Bladder microvascular endothelial cell (primary cell): ENCODE measurements at places on chromosomes 1 and 21. TPM values are rescaled to one million over a fixed set of nuclear protein-coding genes. Genes with fewer than 3 reads are reported as not detected.

OR2M3 gene
- not detected in 2 replicates for total RNA-seq

LHX8 gene
- total RNA-seq, result not detected in 2 replicates

DIO1 gene
- not detected in 2 replicates for total RNA-seq

MAP3K21 gene
- total RNA-seq, result 0.16 and 2.3 TPM in 2 replicates

SPATA21 gene
- total RNA-seq, result not detected in 2 replicates

TMPRSS15 gene
- not detected in 2 replicates for total RNA-seq

GRHL3 gene
- total RNA-seq, result not detected in 2 replicates

ZNF593OS gene
- total RNA-seq, result not detected in 2 replicates

SMG7 gene
- total RNA-seq, result 13.4 and 37.1 TPM in 2 replicates

DNAI4 gene
- 2.6 and 3.4 TPM in 2 replicates for total RNA-seq

LDLRAD1 gene
- total RNA-seq, result not detected in 2 replicates

IL19 gene
- total RNA-seq, result not detected in 2 replicates

FCER1G gene
- total RNA-seq, result 0.16 TPM in 1 of 2 replicates, not detected in the other

COL8A2 gene
- total RNA-seq, result 0.16 and 1.8 TPM in 2 replicates

KCNH1 gene
- total RNA-seq, result not detected in 2 replicates

MYOG gene
- total RNA-seq, result not detected in 2 replicates

TEDDM1 gene
- total RNA-seq, result not detected in 2 replicates

RIMS3 gene
- 0.16 and 0.25 TPM in 2 replicates for total RNA-seq
